ENCODE measurements at places on chromosomes 5 and 9.
A peak's percentile ranks its signal among the peaks of the same experiment; 100 is the strongest.

GRCh38 chr5:66209794-66210193, 65.7 kb downstream of the SREK1 start:
- DNase-seq, result no peak

DNA sequence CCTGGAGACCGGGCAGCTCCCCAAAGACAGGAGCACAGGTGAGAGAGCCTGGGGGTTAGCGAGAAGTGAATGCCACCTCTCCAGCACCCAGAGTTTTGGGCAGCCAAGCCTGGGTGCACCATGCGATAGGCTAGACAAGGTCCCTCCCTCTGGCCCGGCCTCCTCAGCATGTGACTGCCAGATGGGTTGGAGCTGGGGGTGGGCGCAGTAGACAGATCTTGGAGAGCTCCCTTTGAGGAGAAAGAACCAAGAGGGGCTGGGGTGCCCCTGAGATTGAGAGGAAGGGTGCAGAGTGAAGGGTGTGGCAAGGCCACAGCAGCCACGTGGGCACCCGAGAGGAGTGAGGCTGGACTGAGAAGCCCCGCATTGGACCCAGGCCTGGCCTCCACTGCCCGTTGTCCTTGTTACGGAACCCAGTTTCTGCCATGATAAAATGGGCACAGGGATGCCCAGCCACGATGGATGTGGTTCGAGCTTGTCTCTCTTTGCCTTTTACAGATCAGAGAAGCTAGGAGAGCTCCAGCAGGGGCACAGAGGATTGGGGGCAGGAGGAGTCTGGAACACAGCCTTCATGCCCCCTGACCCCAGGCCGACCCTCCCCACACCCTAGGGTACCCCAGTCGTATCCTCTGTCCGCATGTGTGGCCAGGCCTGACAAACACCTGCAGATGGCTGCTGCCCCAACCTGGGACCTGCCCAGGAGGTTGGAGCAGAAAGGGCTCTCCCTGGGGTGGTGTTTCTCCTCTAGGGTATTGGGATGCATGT, 1.4 kb downstream of the TMEM141 start:
- no peak for DNase-seq

DNA sequence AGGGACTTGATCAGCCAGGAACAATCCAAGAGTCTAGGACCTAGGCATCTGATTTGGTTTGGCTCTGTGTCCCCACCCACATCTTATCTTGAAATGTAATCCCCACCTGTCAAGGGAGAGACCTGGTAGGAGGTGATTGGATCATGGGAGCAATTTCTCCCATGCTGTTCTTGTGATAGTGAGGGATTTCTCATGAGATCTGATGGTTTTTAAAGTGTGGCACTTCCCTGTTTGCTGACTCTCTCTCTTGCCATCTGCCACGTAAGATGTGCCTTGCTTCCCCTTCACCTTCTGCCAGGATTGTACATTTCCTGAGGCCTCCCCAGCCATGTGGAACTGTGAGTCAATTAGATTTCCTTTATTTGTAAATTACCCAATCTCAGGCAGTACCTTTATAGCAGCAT, 201.7 kb upstream of the ACTBL2 start:
- no peak for DNase-seq

DNA sequence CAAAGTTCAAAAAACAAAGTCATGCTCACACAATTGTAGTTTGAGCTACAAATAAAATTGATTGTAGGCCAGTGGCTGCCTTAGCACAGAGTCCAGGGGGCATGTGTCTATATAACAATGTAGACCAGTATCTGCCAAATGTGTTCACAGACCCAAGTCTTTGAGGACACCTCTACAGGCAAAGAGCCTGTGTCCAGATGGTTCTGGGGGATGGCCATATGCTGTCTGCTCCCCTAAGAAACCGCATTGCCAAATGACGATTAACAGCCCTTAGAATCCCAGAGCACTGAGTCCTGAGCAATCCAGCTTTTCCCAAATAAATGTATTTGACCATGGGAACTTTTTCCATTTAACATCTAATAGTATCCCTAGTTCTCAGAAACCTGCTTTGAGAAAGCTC, 169.6 kb downstream of the ADCY2 start:
- no peak for DNase-seq

- no peak for DNase-seq
Observed at GRCh38 chr9:12781226-12781733, 6.5 kb downstream of the LURAP1L start.

DNA sequence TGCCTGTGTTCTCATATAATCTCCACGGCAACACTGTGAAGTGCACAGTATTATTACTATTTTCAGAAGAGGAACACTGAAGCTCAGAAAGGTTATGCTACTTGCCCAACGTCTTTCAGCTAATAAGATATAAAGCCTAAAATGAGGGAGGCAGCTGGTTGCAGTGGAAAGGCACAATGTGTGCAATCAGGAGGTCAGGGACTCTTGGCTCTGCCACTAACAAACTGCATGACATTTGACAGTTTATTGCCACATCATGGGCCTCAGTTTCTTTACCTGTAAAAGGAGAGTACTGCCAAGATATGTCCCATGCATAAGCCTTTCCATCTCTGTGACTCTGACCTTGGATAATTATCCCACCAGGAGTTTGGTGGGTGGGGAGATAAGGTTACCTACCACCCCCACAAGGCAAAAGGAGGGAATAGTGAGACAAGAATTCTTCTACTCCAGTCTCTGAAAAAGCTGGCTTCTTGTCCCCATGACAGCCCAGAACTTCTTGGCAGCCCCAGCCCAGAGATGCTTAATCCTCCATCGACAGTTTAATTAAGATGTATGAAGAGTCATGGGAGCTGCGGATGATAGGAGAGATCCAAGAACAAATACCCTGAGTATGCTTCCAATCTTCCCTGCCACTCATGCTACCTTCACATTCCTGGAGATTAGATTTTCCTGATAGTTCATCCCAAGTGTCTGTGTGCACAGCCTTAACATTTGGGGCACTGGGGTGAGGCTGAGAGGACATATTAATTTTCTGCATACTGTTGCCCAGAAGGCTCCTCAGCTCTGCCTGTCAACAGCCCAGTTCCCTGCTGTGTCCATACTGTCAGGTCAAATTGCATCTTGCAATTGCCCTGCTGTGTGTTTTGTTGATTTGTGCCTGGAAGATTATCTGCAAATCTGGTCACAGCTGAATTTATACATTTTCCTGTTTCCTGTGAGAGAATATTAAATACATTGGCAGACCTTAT, 271.2 kb downstream of the FAM114A2 start:
- DNase-seq, result no peak

- no peak for DNase-seq
Observed at GRCh38 chr9:89008744-89009545, 17.7 kb downstream of the S1PR3 start.

DNA sequence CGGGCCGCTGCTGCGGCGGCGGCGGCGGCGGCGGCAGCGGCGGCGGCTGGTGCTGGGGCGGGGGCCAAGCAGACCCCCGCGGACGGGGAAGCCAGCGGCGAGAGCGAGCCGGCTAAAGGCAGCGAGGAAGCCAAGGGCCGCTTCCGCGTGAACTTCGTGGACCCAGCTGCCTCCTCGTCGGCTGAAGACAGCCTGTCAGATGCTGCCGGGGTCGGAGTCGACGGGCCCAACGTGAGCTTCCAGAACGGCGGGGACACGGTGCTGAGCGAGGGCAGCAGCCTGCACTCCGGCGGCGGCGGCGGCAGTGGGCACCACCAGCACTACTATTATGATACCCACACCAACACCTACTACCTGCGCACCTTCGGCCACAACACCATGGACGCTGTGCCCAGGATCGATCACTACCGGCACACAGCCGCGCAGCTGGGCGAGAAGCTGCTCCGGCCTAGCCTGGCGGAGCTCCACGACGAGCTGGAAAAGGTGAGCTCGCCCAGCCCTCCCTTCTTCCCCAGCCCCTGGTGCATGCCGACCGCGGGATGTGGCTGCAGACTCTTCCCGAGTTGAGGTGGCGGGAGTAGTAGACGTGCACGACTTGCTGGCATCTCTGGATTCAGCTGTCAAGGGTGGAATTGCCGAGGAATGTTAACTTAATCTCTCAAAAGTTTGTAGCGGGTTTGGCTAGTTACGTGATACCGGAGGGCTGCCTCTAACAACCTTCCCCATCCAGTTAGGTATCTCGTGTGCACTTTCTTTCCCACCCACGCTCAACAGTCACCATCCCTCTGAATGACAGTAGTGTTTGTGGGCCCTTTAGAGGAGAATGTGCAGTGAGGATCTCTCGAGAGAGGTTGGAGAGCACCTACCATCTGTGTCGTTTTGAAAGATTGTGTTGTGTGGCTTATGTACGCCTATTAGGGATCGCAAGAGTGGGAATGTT, 932 bp downstream of the SLC12A2 start:
- DNase-seq, result peak; percentile 45

- no peak for DNase-seq
Observed at GRCh38 chr9:4196886-4197285, 103.0 kb downstream of the GLIS3 start.

- no peak for DNase-seq
Observed at GRCh38 chr5:150428106-150428876, 15.6 kb upstream of the CD74 start.

DNA sequence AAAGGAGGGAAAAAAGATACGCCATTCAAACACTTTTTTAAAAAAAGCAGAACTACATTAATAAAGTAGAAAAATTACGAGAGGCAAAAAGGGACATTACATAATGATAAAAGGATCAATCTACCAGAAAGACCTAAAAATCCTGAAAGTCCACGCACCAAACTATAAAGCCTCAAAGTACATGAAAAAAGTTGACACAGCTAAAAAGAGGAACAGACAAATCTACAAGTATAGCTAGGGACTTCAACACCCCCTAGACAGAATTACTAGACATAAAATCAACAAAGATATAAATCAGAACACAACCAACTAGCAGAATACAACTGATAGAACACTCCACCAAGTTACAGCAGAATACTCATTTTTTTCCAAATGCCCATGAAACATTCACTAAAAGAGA, 11.1 kb downstream of the CAMSAP1 start:
- DNase-seq, result no peak

- no peak for DNase-seq
Observed at GRCh38 chr9:112487799-112488340, 1.2 kb downstream of the KIAA1958 start.

GRCh38 chr9:89477384-89477783, 20.5 kb downstream of the SEMA4D start:
- DNase-seq, result peak; percentile 50

- no peak for DNase-seq
Observed at GRCh38 chr9:101399643-101399970, 956 bp downstream of the ZNF189 start.

- DNase-seq, result no peak
Observed at GRCh38 chr5:149283626-149284480, 12.2 kb downstream of the AFAP1L1 start.

GRCh38 chr5:164184158-164184557, 678.7 kb downstream of the MAT2B start:
- DNase-seq, result no peak

GRCh38 chr5:124236361-124237205, 509.9 kb downstream of the ZNF608 start:
- no peak for DNase-seq

- no peak for DNase-seq
Observed at GRCh38 chr5:55989860-55990259, 4.9 kb downstream of the IL6ST start.

- no peak for DNase-seq
Observed at GRCh38 chr9:95736370-95736769, 139.1 kb upstream of the ERCC6L2 start.

- no peak for DNase-seq
Observed at GRCh38 chr9:127187231-127187956, 65.0 kb upstream of the ANGPTL2 start.

GRCh38 chr5:5617024-5617423, 194.5 kb downstream of the ICE1 start:
- DNase-seq, result no peak

DNA sequence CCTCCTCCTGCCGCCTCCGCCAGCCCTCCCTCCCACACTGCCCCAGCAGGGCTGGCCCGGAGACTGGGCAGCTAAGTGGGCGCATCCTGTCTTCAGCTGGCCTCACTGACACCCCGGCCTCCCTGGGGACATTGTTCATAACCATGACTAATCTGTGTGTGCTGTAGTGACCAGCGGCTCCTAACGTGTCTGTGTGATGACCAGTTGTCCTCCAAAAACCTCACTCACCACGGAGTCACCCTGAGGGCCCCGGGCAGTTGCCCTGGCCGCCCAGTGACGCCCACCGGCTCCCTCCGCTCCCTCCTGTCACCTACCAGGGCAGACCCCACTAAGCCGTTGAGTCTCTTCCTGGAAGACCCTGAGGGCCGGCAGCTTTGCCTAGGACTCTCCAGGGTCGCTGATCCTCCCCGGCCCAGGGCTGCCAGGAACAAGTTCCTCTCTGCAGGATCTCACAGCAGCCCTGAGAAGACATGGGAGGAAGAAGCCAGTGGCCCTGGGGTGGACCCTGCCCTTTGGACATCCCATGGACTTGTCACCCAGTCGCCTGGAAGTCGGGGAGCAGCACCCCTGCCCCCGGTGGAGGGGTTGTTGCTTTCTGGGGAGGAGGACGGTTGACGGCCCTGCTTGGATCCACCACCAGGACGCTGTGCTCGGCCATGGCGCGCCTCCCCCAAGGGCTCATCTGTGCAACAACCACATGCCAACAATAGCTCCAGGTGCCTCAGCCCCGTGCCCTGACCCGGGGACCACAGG, 110.2 kb upstream of the LMX1B start:
- no peak for DNase-seq

DNA sequence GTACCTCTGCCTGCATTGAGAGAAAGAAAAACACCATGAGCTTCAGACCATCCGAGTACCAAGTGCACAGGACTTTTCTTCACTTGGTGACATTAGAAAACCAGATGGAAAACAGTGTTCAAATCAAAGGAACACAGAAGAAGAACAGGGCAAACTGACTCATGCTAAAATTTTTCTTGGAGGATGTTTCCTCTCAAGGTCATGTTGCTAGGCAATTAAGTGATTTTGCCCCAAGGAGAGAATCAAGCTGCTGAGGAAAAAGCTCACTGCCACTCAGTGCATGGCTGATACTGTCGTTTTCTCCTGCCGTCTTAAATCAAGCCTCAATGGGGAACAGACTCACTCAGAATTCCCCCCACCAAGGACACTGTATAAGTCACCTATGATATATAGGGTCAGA, 57.9 kb upstream of the SIMC1 start:
- no peak for DNase-seq

- no peak for DNase-seq
Observed at GRCh38 chr9:122145592-122145863, 14.1 kb downstream of the NDUFA8 start.

DNA sequence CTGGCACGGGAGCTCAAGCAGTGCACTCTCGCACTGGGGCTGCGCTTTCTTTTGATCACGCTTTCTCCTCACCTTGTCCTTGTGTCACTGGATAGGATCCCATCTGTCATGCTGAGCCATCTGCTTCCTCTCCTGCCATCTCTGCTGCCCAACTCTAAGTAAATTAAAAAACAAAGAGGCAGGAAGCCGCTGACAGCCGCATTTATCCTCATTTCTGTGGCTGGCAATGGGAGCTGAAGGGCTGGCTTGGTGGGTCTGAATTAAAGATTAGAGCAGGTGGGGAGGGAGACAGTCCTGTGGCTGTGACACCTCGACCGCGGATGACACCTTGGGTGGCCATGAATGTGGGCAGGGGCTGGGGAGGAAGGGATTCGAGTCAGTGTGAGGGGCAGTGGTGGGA, 159.2 kb upstream of the ALDH1B1 start:
- DNase-seq, result no peak

- peak; percentile 78 for DNase-seq
Observed at GRCh38 chr9:117782931-117783788, 79.0 kb downstream of the TLR4 start.

GRCh38 chr5:103293099-103293498, 34.5 kb downstream of the MACIR start:
- DNase-seq, result no peak

Data from CD4-positive, alpha-beta T cell (primary cell).